ENCODE measurements at places on chromosomes 7 and 10. TPM values are rescaled to one million over a fixed set of nuclear protein-coding genes. Genes with fewer than 3 reads are reported as not detected.

DNA sequence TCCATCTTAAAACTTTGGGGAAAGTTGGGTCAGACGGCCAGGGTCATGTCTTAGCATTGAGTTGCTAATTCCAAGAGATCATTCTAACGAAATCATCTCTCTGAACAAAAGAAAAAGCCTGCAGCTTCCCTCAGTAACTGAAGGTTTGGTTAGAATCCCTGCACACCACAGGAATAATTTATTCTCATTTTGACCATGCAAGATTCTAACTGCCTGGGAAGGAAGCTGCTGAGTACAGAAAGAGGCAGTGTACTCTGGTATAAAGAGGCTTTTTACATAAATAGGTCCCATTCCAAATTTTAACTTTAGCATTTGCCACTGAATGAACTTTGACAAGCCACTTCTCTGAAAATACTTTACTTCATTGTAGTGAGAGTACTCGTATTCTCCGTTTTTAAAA lies 76.9 kb upstream of the RSBN1L start:
- no peak for DNase-seq

DNA sequence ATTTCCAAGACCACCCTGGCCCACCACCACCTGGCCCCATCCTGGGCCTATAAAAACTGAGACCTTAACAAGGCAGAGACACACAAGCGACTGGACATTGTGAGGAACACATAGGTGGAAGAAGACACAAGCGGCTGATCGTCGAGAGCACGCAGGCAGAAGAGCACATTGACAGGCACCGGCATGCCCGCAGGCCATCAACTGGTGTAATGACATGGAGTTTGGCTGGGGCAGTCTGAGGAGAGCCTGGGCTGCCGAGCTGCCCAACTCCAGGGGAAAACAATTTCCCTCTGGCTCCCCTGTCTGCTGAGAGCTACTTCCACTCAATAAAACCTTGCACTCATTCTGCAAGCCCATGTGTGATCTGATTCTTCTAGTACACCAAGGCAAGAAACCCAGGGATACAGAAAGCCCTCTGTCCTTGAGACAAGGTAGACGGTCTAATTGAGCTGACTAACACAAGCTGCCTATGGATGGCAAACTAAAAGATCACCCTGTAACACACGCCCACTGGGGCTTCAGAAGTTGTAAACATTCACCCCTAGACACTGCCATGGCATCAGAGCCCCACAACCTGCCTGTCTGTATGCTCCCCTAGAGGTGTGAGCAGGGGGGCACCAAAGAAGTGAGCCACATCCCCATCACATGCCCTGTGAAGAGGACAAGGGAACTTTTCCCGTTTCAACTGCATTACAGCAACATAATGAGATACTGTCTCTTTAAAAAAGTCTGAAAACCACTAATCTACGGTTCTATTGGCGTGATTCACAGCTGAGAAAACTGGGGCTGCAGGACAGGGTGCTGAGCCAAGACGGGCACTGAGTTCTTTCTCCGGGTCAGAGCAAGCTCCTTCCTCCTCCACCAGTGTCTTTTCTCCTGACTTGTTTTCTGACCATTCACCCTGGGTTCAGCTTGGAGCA lies 18.5 kb upstream of the TNS3 start:
- no peak for DNase-seq

DNA sequence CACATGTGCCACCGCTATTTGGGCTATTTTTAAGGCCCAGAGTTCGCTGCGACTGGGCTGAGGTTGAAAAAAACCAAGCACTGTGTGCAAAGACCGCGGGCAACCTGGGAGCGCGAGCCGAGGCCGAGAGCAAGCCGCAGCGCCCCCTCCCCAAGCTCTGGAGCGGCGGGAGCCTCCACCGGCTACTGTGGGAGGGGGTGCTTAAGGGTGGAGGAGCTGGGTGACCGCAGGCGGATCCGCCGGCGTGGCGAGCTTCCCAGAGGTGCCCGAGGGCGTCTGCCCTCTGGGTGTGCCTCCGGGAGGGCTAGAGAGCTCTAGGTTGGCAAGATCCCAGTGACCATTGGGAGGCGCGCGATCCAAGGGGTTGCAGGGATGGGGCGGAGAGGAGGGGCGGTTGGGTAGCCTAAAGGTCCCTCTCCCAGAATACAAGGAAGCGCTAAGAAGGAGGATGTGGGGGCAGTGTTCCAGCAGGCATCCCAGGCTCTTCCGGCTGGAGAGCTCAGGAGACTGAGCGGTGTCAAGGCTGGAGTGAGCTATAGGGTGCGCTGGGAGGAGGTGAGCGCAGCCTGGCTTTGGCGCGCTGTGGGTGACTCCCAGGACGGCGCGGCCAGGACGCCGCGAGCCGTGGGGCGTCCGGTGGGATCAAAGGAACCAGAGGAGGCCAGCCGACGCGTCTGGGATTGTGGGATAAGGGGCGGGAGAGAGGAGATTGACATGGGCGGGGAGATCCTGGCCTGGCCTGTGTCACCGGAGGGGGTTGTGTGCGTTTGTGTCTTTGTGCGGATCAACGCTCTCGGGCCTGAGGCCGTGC lies 8.0 kb downstream of the DLX5 start:
- DNase-seq = no peak

The PARD3 gene
- total RNA-seq = 16.6 TPM

DNA sequence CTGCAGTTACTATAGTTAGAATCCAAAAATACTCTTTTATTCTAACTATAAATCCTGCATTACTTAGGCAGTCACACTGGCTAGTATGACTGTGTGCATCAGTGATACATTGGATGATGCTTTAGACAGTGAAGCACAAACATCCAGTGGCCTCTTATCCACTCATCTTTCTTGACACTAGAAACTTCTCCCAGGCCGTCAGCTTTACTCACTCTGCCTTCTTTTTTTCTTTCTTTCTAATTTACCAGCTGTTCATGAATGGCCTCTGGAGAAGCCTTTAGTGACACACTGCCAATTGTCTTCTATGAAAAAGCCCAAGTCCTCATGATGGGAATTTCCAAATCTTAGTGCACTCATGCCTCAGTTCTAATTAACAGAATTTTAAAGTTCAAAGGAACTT lies 26.2 kb upstream of the C10orf90 start:
- no peak for DNase-seq

The TYW1 gene
- 18.9 TPM for total RNA-seq

The MRLN gene
- not detected for total RNA-seq

DNA sequence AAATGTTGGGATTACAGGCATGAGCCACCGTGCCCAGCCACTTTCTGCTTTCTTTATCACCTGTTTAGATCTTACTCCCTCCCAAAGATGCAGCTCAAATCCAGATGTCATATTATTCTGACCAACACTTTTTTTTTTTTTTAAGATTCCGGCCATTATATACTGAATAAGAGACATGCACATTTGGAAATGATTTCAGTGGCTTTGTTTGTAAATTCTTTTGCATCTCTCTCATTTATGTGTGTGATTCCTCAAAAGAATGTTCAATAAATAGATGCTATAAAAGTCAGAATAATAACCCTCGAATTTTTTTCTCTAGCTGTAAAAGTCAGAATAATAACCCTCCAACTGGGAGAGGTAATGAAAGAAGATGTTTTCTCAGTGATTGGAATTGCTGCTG lies 25.4 kb downstream of the HECW1 start:
- DNase-seq = no peak

The AOAH gene
- total RNA-seq = 1.6 TPM

- DNase-seq = no peak
These were observed 79.5 kb downstream of the BEND7 start for GRCh38 chr10:13449296-13449695.

DNA sequence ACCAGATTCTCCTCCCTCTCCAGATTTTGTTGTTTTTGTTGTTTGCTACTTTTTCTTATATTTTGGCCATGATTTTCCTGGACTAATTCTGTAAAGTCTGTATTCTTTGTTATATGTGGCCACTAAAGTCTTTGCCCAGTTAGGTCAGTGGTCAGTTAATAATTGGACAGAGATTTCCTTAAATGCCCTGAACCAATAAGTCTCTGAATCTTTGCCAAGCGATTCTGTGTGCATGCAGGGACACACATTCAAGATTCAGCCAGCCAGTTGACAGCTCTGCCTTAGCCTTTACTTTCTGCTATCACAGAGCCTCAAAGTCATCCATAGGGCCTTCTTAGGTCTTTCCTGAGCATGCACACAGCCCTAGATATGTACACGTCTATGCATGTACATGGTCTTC lies 11.0 kb upstream of the COL17A1 start:
- DNase-seq = no peak

GRCh38 chr7:70829221-70830059 lies 302.5 kb upstream of the GALNT17 start:
- DNase-seq = no peak

- no peak for DNase-seq
These were observed 4.0 kb downstream of the UNC5B start for GRCh38 chr10:71216363-71216695.

- DNase-seq = peak; percentile 28
These were observed 55.8 kb upstream of the MRLN start for GRCh38 chr10:59808896-59809643.

GRCh38 chr7:23377134-23377533 lies 78.0 kb downstream of the MALSU1 start:
- no peak for DNase-seq

The GPER1 gene
- total RNA-seq = 7.7 TPM

The NEUROG3 gene
- not detected for total RNA-seq

DNA sequence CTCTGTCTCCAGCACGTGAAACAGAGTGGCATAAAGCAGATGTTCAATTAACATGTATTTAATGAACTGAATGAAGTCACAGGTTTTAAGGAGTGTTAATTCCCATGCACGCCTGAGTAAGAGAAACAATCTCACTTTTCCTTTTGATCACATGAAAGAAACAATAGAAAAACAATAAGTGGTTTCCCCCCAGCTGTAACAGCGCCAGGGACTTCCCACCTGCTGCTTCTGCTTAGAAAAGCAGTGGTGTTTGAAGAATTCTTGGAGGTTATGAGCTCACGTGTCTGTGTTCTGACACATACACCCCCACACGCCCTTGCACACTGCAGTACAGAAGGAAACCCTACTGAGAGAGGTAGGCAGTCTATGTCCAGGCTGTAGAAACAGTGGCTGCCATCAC lies 51.3 kb upstream of the FRMD4A start:
- peak; percentile 72 for DNase-seq

The PSPH gene
- total RNA-seq = 24.8 TPM

The SPDYE16 gene
- total RNA-seq = not detected

DNA sequence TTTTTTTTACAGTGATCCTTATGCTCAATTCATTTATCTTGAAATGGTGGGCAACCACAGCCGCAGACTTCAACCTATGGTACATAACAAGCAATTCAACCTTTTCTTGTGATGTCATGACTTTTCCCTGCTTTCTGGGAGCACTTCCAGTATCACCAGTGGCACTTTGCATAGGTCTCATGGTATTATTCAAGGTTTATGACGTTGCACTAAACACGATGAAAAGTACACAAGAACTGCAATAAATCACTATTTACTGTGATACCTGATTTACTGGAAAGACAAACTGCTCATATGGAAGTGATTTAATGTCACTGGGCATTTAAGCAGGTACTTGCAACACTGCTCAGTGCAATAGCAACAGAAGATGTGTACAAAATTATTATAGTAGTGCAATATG lies 251.7 kb upstream of the CXCL12 start:
- no peak for DNase-seq

The NT5C3A gene
- total RNA-seq = 53.8 TPM

The CLRN3 gene
- total RNA-seq = not detected

The FAM25A gene
- not detected for total RNA-seq

DNA sequence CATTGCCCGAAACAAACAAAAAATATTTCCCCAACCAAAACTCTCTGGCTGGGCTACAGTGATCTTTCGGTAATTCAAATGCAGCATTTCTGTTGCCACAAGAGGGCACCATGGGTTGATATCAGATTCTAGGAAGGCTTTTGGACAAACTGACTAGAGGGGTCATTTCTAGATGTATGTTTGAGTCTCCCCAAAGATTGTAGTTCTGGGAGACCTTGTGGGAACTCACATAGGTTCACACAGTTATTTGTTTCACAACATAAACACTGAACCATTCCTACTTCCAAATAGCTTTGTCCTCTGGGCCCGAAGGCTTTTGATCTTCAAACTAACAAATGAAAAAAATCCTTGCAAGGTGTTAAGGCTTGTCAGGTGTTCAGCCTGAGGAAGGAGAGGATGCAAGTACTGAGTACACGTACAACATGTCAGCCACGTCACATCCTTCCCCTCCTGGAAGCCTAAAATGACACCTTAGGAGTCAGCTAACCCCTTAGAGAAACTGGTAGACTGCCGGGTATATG lies 37.0 kb upstream of the IL15RA start:
- peak; percentile 30 for DNase-seq

The EVX1 gene
- not detected for total RNA-seq

DNA sequence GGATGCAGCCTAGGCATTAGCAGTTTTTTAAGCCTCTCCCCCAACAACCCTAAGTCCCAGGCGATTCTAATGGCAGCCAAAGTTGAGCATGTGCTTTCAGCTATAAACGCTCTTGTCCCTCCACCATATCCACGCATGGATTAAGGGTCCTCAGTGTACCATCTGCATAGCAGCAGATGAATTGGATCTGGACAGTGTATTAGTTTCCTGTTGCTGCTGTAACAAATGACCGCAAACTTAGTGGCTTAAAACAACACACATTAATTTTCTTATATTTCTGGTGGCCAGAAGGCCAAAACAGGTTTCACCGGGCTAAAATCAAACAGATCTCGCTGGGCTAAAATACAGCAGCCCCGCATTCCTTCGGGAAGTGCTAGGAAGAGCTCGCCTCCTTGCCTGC lies 13.1 kb downstream of the TSPAN33 start:
- no peak for DNase-seq

DNA sequence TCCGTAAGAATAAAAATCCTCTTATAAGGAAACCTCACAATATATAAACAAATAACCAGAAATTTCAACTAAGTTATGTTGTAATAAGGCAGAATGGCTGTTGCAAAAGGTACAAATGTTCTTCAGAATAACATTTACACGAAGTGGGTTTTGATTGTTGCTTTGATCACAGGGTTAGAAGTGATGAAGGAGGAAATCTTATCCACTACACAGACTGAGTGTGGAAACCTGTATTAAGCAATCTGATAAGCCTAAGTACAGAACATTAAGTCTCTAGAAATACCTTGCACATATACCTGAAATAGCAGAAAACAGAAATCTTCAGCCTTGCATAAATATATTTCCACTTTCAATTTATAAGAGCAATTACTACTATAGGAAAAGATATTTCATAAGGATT lies 251.9 kb downstream of the ETV1 start:
- DNase-seq = no peak

DNA sequence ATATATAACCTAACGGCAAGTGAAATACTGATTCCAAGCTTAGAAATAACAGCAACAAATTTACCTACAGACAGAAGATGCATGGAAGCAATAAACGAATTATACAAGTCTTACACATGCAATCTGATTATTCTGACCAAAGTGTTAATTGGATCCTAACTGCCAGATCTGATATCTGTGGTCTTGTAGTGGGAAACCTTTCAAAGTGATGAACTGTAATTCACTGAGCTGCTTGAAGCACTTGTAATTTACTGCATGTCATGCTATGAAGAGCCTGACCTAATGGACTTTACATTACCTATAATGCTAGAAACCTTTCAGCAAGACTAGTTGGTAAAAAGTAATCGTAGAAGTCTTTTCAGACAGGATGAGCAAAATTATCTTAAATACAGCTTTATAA lies 205.6 kb downstream of the FOXP2 start:
- no peak for DNase-seq

GRCh38 chr7:70710011-70710480 lies 421.9 kb upstream of the GALNT17 start:
- DNase-seq = peak; percentile 73

GRCh38 chr10:83617172-83617571 lies 522.1 kb upstream of the GHITM start:
- DNase-seq = no peak

GRCh38 chr10:114115661-114116445 lies 58.1 kb downstream of the CCDC186 start:
- DNase-seq = no peak

The PIK3AP1 gene
- 142 TPM for total RNA-seq

GRCh38 chr10:132868995-132869394 lies 73.4 kb downstream of the CFAP46 start:
- no peak for DNase-seq

All from GM12878 (cell line).